ENCODE measurements at places on chromosomes 7 and 10. TPM values are rescaled to one million over a fixed set of nuclear protein-coding genes. Genes with fewer than 3 reads are reported as not detected.
A peak's percentile ranks its signal among the peaks of the same experiment; 100 is the strongest.

- DNase-seq, result no peak
Observed at GRCh38 chr7:37089972-37090371, 358.7 kb downstream of the ELMO1 start.

GRCh38 chr10:61815496-61815895 is 86.0 kb upstream of the ARID5B start:
- DNase-seq, result no peak

DNA sequence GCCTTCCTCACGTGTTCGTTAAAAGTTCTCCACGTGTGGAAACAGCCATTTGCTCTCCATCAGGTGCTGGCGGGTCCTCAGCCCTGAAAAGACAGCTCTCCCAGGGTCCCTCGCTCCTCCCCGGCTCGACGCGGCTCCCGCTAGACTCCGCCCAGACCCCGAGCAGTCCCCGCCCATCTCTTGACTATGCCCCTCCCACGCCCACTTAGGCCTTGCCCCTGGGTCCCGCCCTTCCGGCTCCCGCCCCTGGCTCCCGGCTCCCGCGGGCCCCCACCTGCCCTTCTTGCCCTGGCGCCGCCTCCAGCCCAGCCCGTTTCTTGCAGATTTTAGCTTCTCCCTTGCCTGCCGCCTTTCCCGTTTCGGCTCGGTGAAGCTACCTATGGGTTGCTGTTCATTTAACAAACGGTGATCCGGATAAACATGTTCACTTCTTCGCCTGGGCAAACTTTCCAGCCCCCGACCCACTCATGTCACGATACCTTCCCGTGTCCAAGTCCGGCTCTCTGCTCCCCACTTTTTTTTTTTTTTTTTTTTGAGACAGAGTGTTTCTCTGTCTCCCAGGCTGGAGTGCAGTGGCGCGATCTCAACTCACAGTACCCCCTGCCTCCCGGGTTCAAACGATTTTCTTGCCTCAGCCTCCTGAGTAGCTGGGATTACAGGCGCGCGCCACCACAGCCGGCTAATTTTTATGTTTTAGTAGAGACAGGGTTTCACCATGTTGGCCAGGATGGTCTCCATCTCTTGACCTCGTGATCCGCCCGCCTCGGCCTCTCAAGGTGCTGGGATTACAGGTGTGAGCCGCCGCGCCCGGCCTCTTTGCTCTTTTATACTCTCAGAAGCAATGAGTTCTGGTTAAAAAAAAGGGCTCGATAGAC is 830 bp upstream of the ZNF438 start:
- peak; percentile 85 for DNase-seq

GRCh38 chr10:17425584-17426262 is 28.7 kb downstream of the ST8SIA6 start:
- DNase-seq, result no peak

DNA sequence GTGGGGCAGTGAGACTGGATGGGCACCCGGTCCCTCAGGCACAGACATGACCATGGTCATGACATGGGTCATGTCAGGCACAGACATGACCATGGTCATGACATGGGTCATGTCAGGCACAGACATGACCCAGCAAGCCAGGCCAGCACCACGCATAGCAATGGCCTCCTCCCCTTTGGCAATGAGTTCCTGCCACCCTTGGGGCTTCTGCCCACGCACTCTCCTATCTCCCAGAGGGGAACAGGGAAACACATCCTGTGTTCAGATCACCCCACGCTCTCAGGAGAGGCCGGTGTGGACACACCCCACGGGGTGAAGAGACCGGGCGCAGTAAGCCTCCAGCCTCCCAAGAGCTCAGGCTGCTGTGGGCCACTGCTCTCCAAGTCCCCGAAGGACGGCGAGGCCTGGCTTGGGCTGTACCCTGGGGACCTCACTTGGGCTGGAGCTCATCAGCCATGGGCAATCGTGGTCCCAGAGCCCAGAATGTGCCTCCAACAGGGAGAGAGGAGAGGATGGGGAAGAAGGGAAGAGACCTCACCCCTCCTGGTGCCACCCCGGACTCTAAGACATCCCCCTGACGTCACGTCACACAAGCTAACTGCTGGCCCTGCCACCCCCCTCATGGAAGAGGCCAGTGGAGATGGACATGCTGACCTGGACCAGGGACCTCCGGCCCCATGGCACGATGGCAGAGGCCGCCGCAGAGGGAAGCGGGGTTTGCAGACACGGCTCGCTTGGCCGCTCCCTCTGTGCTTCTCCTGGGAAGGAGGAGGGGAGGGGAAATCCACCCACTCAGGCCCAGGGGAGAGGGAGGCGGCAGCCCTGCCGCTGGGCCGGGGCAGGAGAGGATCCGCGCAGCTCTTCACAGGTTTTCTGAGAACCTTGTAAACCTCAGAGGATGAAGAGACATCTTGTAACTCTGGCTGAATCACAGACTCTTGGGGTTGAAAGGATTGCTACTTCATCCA is 269.6 kb downstream of the ELFN1 start:
- DNase-seq, result no peak

GRCh38 chr7:4113976-4114375 is 568.1 kb upstream of the FOXK1 start:
- no peak for DNase-seq

DNA sequence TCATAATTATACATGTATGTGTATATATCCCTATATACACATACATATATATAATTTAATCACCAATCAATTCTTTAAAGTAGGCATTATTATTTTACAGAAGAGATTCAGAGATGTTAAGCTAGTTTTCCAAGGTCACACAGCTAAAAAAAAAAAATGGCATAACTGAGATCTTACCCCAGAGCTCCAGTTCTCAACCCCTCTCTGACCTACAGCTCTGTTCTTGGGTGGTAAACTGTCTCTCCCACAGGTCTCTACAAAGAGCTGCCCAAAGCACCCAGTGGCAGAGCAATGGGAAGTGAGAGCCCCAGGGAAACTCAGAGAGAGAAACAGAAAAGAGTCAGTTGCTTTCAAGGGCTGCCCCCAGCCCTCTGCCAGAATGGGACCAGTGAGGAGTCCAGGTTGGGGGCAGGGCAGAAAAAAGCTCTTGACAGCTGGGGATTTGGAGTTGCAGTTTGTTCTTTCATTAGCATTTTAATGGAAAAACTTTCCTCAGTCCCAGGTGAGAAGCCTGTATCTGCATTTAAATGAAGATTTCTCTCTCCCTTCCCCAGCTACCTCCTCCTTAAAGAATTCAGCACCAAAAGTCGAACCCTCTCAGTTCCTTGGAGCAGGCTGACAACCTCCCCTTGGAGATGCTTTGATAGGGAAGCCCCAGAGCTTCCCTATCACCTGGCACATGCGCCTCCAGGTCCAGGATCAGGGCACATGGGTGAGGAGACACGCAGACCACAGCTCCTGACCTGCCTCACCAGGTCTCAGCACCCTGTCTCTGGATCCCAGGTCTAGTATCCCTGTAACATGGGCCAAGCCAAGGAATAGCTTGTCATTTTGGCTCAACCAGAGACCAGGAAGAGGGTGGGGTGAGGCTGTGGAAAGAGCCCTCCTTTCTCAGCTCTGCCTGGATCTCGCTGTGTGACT is 388.1 kb downstream of the PLXNA4 start:
- DNase-seq, result no peak

Gene GIMAP7
- total RNA-seq, result 12.6 TPM

Measured in thoracic aorta (tissue), 2 donors.